ENCODE measurements at places on chromosomes 6 and 20.

- no peak for DNase-seq
Measured at GRCh38 chr6:79073888-79074287, 4.2 kb downstream of the PHIP start.

GRCh38 chr6:67493682-67494081 lies 1141.4 kb upstream of the ADGRB3 start:
- no peak for DNase-seq

- DNase-seq, result no peak
Measured at GRCh38 chr20:61271312-61272231, 19.5 kb downstream of the CDH4 start.

DNA sequence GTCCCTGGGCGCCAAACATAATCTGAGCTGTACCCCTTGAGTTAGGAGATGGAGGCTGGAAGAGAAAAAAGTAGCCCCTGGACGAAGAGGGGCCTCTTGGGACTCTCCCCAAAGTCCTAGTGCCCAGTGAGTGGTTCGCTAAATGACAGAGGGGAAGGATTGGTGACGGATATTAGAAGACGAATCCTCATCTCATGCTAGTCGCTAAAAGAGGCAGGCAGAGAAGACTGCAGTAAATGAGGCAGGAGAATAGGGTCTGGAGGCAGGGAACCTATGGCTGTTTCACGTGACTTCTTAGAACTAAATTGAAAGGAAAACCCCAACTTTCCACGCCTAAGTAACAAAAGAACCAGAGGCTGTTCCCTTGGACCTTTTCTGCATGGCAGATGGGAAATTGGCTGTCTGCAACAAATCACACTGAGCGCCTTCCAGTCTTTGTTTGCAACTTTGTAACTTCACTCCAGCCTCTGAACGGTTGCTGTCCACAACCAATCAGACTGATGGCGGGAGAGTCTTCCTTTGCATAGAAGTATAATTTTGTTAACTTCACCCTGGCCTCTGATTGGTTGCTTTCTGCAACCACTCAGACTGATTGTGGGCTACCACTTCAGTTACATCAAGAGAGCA lies 731 bp upstream of the RBL1 start:
- DNase-seq, result no peak
